ENCODE measurements at places on chromosomes 5 and 9.

- no peak for DNase-seq
These were observed 618.7 kb downstream of the DNAH5 start for GRCh38 chr5:13325765-13326164.

DNA sequence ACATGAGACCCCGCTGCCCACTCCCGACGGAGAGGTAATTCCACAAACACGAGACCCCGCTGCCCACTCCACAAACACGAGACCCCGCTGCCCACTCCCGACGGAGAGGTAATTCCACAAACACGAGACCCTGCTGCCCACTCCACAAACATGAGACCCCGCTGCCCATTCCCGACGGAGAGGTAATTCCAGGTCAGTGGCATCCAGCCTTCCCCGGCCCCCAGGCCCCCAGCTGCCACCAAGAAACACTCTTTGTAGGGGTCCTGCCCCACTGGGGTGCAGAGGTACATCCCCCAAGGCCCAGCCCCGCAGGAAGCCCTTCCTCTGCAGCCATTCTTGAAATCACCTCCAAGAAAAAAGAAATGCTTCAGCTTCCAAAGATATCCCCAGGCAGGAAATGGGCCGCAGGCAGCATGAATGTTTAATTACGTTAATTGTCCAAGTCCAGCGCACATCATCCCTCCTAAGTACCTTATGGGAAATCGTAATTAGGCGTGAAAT is 115.9 kb downstream of the ADAMTS2 start:
- no peak for DNase-seq

GRCh38 chr5:143820451-143820850 is 8.5 kb downstream of the HMHB1 start:
- DNase-seq = no peak

GRCh38 chr5:32207355-32207634 is 33.2 kb upstream of the GOLPH3 start:
- no peak for DNase-seq

DNA sequence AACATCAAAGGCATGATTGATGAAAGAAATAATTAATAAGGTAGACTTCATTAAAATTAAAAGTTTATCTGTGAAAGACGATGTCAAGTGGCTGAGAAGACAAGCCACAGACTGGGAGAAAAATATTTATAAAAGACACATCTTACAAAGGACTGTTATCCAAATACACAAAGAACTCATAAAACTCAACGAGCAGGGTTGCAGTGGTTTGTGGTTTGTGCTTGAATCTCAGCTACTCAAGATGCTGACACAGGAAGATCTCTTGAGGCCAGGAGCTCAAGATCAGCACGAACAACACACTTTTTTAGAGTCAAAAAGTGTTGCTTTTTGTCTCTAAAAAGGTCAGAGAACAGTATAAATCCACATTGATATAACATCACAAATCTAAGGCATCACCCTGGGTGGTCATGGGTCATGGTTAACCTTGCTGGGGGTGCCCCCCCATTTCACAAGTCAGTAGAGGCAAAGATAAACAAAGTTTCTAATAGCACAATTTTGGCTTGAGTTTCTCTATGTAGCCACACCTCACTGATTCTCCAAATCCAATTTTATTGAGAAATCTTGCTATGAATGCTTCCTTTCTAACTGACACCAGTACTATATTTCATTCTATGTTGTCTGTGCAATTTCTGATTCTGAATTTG is 342.9 kb upstream of the RPS23 start:
- no peak for DNase-seq

DNA sequence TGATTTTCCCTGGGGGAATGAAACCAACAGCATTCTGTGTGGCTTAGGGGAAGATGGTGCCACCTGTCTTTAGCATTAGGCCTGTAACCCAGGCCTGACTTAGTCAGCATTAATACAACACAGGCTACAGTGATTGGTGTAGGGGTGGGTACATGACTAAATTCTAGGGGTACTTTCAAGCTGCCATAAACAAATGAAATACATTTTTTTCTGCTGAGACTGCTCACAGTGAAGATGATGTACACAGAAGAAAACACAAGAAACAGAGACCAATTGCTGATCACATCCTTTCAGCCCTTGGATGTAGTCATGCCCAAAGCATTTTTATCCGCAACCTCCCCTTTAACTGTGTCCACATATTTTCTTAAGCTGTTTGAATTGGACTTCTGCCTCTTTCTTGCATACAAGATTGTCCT is 527.2 kb downstream of the KCTD16 start:
- DNase-seq = no peak

GRCh38 chr5:32625547-32625946 is 40.2 kb downstream of the SUB1 start:
- no peak for DNase-seq

DNA sequence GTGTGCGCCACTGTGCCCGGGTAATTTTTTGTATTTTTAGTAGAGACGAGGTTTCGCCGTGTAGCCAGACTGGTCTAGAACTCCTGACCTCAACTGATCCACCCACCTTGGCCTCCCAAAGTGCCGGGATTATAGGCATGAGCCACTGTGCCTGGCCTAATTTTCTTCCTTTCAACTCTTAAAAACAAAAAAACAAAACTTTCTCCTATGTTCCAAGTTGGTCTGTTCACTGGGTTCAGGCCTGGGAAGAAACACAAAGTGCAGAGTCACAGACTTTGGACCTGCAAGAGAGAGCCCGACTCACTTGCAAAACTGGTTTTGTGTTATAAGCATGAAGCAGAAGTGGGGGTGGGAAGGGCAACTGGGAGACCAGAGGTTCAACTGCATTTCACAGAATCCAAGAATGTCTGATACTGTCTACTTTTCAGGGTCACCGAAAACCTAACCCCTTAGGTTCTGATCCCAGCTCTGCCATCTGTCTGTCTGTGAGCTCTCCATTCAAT is 5.2 kb upstream of the HDHD3 start:
- DNase-seq = no peak

DNA sequence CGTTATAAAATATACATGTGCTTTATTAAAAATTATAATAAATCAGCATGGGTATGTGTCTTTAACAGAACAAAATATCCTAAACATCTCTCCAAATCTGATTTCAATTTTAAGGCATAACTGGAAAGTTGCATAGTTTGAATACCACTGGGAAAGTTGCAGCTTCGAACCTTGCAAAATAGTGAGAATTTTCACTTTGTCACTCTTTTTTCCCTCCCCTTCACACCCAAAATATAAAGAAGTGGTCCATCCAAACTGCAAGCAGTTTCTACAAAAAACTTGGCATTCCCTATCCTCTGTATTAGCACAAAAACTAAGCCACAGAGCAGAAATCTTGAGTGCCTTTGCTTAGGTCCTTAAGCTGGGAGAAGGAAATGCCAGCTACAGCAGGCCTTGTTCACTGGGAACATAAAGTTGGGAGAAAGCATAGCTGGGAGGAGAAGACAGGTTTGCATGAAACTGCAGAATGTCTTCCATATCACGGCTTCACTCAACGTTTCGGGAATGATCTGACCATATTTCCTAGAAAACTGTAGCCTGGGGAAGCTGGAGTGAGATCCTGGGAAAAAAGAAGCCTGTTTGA is 400.3 kb downstream of the EBF1 start:
- no peak for DNase-seq

- DNase-seq = no peak
These were observed 38.9 kb downstream of the SNX30 start for GRCh38 chr9:112789473-112789872.

GRCh38 chr9:130186839-130187522 is 14.8 kb downstream of the NCS1 start:
- no peak for DNase-seq

- no peak for DNase-seq
These were observed 611 bp downstream of the PCDHA3 start for GRCh38 chr5:140801494-140801841.

GRCh38 chr5:154141745-154142221 is 48.8 kb upstream of the GALNT10 start:
- DNase-seq = no peak

DNA sequence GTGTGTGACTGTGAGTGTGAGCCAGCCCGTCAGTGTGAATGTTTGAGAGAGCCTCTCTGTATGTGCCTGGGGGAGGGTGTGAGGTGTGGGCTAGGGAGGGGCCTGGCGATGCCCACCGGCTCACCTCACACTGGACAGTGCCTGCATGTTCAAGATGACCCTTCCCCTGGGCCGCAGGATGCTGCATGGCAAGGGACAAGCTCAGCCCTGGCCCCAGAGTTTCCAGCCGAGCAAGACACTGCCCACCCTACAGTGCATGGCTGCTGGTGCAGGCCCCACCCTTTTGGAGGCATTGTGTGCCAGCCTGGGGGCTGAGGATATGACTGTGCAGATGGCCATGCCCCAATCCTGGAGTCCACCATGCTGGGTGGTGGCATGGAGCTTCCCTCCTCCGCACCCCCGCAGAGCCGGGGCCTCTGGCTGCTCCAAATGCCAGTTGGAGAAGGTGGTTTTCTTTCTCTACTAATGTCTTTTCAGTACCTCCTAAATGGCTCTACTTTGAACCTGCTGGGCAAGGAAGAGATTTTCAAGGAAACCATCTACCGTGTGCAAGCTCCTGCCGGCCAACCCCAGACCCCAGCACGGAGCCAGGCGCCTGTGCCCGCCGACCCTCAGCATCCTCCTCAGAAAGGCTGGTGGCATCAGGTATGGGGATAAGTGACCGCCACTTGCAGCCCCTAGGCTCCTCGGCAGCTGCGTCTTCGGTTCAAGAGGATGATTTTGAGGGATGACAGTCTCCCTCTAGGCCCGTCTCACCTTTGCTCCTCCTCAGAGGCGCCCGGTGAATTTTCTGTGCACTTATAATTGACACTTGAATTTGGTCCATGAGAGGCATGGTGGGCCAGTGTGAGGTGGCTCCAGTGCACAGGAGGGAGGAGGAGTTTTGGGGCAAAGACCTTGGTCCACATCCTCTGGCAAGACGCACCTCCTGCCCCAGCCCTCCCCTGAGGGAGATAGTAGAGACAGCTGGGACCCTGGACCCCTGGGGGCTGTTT is 27.7 kb downstream of the FGD3 start:
- no peak for DNase-seq

- DNase-seq = no peak
These were observed 106.9 kb downstream of the PAPPA start for GRCh38 chr9:116260531-116260930.

DNA sequence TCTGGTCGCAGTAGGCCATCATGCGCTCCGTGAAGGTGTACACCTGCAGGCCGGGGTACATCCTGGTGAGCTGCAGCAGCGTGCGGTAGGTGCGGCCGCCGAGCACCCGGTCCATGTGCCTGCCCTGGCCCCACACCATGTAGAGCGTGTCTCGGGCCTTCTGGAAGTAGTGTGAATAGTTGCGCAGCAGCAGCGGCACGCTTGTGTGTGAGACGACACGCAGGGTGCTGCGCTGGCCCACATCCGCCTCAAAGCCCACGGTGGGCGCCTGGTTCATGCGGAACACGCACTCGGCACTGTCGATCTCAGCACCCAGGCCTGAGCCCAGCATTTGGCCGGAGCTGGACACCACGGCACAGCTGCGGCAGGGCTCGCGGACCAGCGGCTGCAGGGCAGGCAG is 4.5 kb downstream of the ST6GALNAC4 start:
- DNase-seq = no peak

- no peak for DNase-seq
These were observed 21.7 kb downstream of the RMI1 start for GRCh38 chr9:84002344-84002743.

GRCh38 chr9:128160603-128160987 is 530 bp downstream of the BBLN start:
- no peak for DNase-seq

- DNase-seq = no peak
These were observed 175.0 kb downstream of the MLLT3 start for GRCh38 chr9:20447291-20447690.

GRCh38 chr9:69461103-69461887 is 136.3 kb downstream of the ENTREP1 start:
- DNase-seq = no peak

DNA sequence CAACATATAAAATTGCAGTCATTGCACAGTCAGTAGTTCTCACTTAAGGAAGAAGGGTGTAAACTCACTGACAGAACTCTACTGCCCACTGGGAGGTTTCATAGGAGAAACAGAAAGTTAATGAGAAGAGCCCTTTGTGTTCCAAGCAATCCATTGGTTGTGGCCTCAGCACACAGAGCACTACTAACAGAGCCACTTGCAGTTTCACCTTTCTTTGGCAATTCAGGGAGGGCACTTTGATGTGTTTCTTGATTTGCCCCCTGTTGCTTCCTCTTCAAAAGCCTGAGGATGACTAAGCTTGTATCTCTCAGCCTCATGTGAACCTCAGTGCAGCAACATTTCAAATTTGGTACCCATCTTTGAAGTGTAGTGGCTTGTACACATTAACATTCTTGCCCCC is 409.4 kb downstream of the DMRTA1 start:
- DNase-seq = no peak
